ENCODE measurements at places on chromosomes 11 and 22. TPM values are rescaled to one million over a fixed set of nuclear protein-coding genes. Genes with fewer than 3 reads are reported as not detected.

Gene RTN4RL2
- not detected for total RNA-seq

Gene LDLRAD3
- 0.42 TPM for total RNA-seq

Gene SMTNL1
- not detected for total RNA-seq

Gene FAM180B
- total RNA-seq: 0.47 TPM

Gene MGAT3
- total RNA-seq: 0.96 TPM

Gene VWCE
- total RNA-seq: 0.65 TPM

Gene LRRC10B
- not detected for total RNA-seq

Gene CHST1
- not detected for total RNA-seq

Gene PRG3
- total RNA-seq: not detected

Gene OR10A2
- not detected for total RNA-seq

Gene TUBA8
- total RNA-seq: 2.3 TPM

Gene MYEOV
- 8.9 TPM for total RNA-seq

Data from T-helper 17 cell (primary cell).